ENCODE measurements at places on chromosomes 2 and 18.
A peak's percentile ranks its signal among the peaks of the same experiment; 100 is the strongest.

DNA sequence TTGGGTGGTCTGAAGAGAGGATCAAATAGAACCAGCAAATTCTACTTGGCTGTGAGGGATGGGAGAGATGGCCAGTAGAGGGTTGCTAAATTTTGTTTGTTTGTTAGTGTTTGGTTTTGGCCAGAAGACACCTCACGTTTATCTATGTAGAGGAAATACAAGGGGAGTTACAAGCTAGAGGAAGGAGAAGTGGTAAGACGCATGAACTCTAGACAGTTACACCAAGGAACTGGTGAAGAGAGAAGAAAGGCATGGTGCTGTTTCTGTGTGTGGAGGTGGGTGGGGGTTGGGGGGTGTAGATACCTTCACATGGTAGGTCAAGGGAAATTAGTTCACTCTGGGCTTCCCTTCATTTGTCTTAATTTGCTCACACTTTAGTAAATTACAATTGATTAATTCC lies 25.6 kb downstream of the RASGRP3 start:
- no peak overlapping the region for H3K27ac ChIP-seq
- peaks cover 5% of the 10 kb centered on the region for H3K27me3 ChIP-seq
- no peak for DNase-seq

DNA sequence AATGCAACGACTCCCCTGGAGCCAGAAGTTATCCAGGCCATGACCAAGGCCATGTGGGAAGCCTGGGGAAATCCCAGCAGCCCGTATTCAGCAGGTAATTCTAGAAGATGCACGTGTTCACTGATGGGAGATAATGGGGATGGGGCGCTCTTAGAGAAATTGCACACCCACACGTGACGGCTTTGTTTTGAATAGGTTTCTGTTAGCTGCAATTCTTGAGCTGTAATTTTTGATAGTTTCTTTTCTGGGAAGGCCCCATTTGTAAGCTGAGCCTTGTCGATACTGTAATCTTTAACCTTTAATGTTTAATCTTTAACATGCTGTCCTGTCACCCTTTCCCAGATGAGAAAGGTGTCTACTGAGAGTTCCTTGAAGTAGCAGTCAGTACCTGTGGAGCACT lies 3.6 kb downstream of the SCLY start:
- H3K4me1 ChIP-seq = peaks cover 41% of the 10 kb centered on the region
- H3K27ac ChIP-seq = no peak overlapping the region
- no peaks in the 10 kb centered on the region for H3K27me3 ChIP-seq
- DNase-seq = no peak
- no peak overlapping the region for H3K4me3 ChIP-seq
- peaks cover 16% of the 10 kb centered on the region for H3K36me3 ChIP-seq

DNA sequence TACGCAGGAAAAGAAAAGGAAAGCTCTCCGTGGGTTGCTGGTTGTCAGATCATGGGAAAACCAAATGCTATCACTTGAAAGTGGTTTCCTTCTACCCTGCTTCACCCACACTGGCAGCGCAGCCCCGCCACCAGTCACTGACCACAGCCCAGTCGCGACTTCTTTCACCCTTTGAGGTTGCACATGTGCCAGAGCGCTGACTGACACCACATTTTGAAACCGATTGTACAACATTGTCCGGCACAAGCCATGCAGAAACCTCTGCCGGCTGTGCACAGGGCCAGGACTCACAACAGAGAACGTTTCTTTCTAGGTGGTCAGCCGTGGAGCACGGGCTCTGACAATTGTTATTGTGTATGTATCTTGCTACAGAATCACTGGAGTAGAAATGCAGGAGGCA lies 827.2 kb upstream of the POU3F3 start:
- H3K36me3 ChIP-seq = no peaks in the 10 kb centered on the region
- no peaks in the 10 kb centered on the region for H3K27me3 ChIP-seq
- H3K4me3 ChIP-seq = no peak overlapping the region
- H3K4me1 ChIP-seq = no peaks in the 10 kb centered on the region
- no peak for DNase-seq
- no peak overlapping the region for H3K27ac ChIP-seq

GRCh38 chr2:24544456-24545115 lies 53.5 kb downstream of the NCOA1 start:
- peak overlapping the region; percentile 36 for H3K27ac ChIP-seq
- peaks cover 3% of the 10 kb centered on the region for H3K36me3 ChIP-seq
- no peak for DNase-seq
- H3K4me1 ChIP-seq = peaks cover 30% of the 10 kb centered on the region
- no peaks in the 10 kb centered on the region for H3K27me3 ChIP-seq
- peak overlapping the region; percentile 0 for H3K4me3 ChIP-seq

- peaks cover 20% of the 10 kb centered on the region for H3K36me3 ChIP-seq
- no peak for DNase-seq
- no peaks in the 10 kb centered on the region for H3K27me3 ChIP-seq
- peak overlapping the region; percentile 99 for H3K27ac ChIP-seq
- peak overlapping the region; percentile 48 for H3K4me3 ChIP-seq
Observed at GRCh38 chr18:63152096-63152495, 167.5 kb downstream of the BCL2 start.

- H3K4me3 ChIP-seq = no peak overlapping the region
- no peak overlapping the region for H3K27ac ChIP-seq
- no peaks in the 10 kb centered on the region for H3K27me3 ChIP-seq
- no peaks in the 10 kb centered on the region for H3K4me1 ChIP-seq
- no peaks in the 10 kb centered on the region for H3K36me3 ChIP-seq
Observed at GRCh38 chr18:8461544-8461943, 147.7 kb upstream of the RAB12 start.

DNA sequence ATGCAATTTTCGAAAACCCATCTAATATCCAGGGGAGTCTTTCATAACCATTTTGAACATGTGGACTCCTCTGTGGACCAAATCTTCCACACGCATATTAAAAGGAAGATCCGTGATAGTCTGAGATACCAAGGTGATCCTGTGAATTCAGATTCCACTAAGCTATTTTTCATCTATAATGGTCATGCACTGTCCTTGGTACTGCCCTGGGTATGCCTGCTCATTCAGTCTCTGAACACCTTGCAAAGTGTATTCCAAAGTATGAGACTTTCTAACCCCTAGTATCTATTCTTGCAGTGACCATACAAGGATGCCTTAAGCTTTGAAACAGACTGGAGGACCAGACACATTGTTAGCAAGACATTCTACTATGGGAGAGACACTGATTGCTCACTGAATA lies 217.6 kb upstream of the CCDC150 start:
- H3K27ac ChIP-seq = no peak overlapping the region
- no peak overlapping the region for H3K4me3 ChIP-seq
- no peaks in the 10 kb centered on the region for H3K4me1 ChIP-seq

GRCh38 chr2:13694673-13695072 lies 937.8 kb upstream of the LRATD1 start:
- H3K4me3 ChIP-seq = no peak overlapping the region
- peaks cover 2% of the 10 kb centered on the region for H3K36me3 ChIP-seq
- H3K4me1 ChIP-seq = no peaks in the 10 kb centered on the region

DNA sequence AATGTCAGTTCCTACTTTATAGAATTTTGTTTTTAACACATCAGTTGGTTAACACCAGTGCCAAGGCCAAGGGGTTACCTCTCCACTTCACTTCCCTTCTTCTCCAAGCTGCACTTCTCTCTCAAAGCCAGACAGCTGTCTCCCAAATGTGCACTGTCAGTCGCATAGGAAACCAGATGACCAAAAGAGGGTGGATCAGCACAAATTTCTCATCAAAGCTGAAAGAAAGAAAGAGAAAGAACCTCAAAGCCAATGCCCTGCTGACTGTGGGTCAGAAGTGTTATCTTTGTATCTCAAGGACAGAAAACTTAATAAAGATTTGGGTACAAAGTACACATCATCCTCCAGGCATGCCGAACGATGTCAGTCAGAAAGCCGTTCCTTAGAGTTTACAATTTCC lies 32.2 kb downstream of the SPATS2L start:
- no peak overlapping the region for H3K27ac ChIP-seq
- no peak for DNase-seq
- H3K36me3 ChIP-seq = peaks cover under 1% of the 10 kb centered on the region
- H3K27me3 ChIP-seq = no peaks in the 10 kb centered on the region
- H3K4me3 ChIP-seq = no peak overlapping the region

DNA sequence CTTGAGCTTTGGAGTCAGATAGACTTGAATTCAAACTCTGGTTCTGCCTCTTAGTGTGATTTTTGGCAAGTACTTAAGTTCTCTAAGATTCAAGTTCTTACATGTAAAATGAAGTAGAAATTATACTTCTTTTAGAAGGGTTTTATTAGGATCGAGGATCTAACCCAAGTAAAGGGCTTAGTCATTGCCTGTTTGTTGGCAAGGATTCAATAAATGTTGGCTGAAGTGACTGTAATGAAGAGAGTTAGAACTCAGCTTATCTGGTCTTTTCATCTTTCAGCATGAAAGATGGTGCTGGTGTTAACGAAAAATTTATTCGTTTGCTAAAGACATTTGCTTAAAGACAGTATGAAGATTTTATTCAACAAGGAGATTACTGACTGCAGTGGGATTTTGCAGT lies 315.9 kb upstream of the THUMPD2 start:
- H3K4me1 ChIP-seq = no peaks in the 10 kb centered on the region
- no peaks in the 10 kb centered on the region for H3K27me3 ChIP-seq
- no peak for DNase-seq
- no peaks in the 10 kb centered on the region for H3K36me3 ChIP-seq
- H3K4me3 ChIP-seq = no peak overlapping the region

DNA sequence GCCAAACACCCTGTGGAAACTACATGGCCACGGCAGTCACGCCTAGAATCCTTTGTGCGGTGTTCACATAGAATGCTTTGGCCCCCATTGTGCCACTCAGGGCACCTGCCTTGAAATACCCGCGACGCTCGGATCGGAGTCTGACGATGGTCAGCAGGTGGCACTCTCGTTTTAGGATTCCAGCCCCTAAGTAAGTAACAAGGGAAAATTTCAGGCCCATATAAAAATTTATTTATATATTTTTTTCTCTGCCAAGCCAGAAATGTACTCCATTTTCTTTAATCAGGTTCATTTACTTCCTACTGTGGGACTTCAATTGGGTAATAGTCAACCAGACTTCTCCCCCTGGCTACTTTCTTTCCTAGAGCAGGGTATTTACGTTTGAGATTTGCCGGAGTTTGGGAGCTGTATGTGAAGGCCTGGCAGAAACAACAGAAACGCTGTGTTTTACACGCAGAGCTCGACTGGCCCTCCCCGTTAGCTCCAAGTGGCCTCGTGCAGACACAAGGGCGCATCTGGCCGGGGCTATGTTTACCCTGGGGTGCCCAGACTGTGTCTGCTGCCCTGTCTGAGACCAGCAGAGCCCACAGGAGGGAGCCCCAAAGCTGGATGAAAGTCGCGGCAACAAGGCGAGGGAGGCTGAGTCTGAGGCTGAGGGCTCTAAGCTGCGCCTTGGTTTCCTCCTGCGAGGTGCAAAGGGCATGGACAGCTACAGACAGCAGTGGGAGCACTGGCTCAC lies 41.6 kb downstream of the LRRC30 start:
- no peak overlapping the region for H3K27ac ChIP-seq
- no peaks in the 10 kb centered on the region for H3K4me1 ChIP-seq
- no peaks in the 10 kb centered on the region for H3K27me3 ChIP-seq
- no peak for DNase-seq
- H3K4me3 ChIP-seq = no peak overlapping the region

GRCh38 chr2:190159453-190159852 lies 96.9 kb upstream of the MSTN start:
- no peak overlapping the region for H3K27ac ChIP-seq
- no peaks in the 10 kb centered on the region for H3K36me3 ChIP-seq
- no peak overlapping the region for H3K4me3 ChIP-seq
- H3K4me1 ChIP-seq = no peaks in the 10 kb centered on the region
- DNase-seq = no peak

GRCh38 chr2:75592888-75593287 lies 32.1 kb upstream of the EVA1A start:
- no peaks in the 10 kb centered on the region for H3K4me1 ChIP-seq
- DNase-seq = no peak
- no peak overlapping the region for H3K4me3 ChIP-seq

GRCh38 chr2:162749994-162750393 lies 88.6 kb downstream of the KCNH7 start:
- no peaks in the 10 kb centered on the region for H3K27me3 ChIP-seq
- DNase-seq = no peak
- no peak overlapping the region for H3K27ac ChIP-seq
- H3K36me3 ChIP-seq = no peaks in the 10 kb centered on the region
- H3K4me1 ChIP-seq = no peaks in the 10 kb centered on the region

GRCh38 chr18:48790226-48790863 lies 160.4 kb downstream of the SMAD7 start:
- no peaks in the 10 kb centered on the region for H3K36me3 ChIP-seq

- no peaks in the 10 kb centered on the region for H3K36me3 ChIP-seq
- no peak overlapping the region for H3K4me3 ChIP-seq
- no peak overlapping the region for H3K27ac ChIP-seq
- no peaks in the 10 kb centered on the region for H3K4me1 ChIP-seq
- no peaks in the 10 kb centered on the region for H3K27me3 ChIP-seq
Observed at GRCh38 chr2:201986463-201986735, 47.3 kb upstream of the FZD7 start.

DNA sequence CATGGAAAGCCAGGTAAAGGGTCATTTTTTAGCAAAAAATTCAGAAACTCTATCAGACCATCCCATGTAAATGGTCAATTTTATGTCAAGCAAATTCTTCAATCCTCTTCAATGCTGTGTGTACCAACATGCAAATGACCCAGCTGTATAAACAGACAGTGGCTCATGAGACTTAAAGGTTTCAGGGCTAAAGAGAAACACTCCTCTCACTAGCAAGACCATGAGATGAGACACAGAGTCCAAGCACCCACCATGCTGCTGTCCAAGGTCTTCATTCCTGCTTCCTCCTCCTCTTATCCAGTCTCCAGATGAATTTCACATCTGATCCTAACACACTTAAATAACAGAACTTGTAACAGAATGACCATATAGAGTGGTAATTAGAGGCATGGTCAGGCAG lies 30.8 kb upstream of the ONECUT2 start:
- no peak overlapping the region for H3K4me3 ChIP-seq
- H3K36me3 ChIP-seq = no peaks in the 10 kb centered on the region

DNA sequence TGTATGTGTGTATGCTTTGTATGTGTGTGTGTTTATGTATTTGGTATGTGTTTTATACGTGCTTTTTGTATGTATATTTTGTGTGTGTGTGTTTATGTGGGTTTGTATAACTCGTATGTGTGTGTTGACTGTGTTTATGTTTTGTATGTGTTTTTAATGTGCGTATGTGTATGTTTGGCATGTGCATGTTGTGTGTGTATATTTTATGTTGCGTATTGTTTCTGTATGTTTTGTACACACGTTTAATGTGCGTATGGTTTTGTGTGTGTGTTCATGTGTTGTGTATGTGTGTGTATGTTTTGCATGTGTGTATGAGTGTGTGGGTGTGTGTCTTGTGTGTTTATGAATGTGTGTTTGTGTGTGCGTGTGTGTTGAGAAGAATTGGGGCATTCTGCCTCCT lies 55.2 kb upstream of the NCK2 start:
- H3K4me1 ChIP-seq = no peaks in the 10 kb centered on the region
- no peaks in the 10 kb centered on the region for H3K27me3 ChIP-seq
- no peak overlapping the region for H3K4me3 ChIP-seq
- H3K27ac ChIP-seq = no peak overlapping the region
- no peak for DNase-seq

- no peak overlapping the region for H3K27ac ChIP-seq
- no peak overlapping the region for H3K4me3 ChIP-seq
- H3K36me3 ChIP-seq = no peaks in the 10 kb centered on the region
- H3K27me3 ChIP-seq = peaks cover 75% of the 10 kb centered on the region
- no peaks in the 10 kb centered on the region for H3K4me1 ChIP-seq
Observed at GRCh38 chr2:238818561-238818960, 29.3 kb upstream of the TWIST2 start.

GRCh38 chr2:15117409-15118050 lies 443.6 kb downstream of the NBAS start:
- H3K4me1 ChIP-seq = peaks cover 2% of the 10 kb centered on the region
- no peak overlapping the region for H3K4me3 ChIP-seq
- no peak for DNase-seq
